ENCODE measurements at places on chromosomes 1 and 21.

DNA sequence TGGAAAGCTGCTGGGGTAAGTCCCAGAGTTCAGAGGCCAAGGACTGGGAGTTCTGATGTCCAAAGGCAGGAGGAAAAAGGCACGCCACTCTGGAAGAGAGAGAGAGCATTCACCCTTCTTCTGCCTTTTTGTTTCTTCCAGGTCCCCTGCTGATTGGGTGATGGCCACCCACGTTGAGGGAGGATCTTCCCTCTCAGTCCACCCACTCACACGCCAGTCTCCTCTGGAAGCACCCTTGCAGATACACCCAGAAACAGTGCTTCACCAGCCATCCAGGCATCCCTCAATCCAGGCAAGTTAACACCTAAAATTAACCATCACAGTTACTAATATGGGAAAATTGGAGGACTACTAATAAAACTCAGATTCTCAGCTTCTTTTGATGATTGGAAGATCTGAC is 66.1 kb upstream of the PARP1 start:
- DNase-seq, result no peak

- DNase-seq, result no peak
These were observed 4.9 kb upstream of the TRIM63 start for GRCh38 chr1:26072305-26072704.

DNA sequence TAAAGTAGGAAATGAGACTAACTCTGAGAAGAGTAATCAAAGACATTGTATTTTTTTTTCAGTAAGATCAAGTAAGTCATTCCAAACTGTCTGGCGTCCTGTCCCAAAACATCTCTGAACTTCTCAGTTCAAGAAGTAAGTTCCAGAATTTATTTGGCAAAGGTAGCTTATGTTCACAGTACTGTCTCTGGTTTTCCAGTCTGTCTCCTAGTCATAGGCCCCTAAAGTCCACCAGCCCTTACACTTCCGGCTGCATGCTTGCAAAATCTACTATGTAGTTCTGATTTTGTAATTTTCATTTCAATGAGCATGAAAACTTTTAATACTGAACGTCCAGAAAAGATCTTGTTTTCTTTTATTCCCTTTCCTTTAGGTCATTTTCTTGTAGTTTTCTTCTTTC is 61.4 kb upstream of the S1PR1 start:
- DNase-seq, result no peak

- no peak for DNase-seq
These were observed 79.8 kb upstream of the HMCN1 start for GRCh38 chr1:185654199-185654951.

DNA sequence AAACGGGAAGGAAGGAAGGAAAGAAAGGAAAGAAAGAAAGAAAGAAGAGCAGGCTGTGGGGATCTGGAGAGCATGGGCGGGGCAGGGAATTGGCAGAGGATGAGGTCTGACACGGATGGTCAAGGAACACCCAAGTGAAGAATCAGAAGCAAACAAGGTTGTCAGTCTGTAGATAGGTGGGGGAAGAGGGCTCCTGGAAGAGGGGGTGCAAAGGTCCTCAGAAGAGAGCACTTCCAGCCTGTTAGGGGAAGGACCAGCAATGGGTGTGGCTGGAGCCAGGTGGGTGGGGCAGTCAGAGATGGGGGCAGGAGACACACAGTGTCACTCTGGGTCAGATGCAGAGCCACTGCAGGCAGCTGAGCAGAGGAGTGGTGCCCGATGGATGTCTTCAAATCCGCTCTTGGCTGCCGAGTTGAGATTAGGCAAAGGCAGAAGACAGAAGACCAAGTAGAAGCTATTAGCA is 11.0 kb upstream of the PLA2G2C start:
- DNase-seq, result no peak

DNA sequence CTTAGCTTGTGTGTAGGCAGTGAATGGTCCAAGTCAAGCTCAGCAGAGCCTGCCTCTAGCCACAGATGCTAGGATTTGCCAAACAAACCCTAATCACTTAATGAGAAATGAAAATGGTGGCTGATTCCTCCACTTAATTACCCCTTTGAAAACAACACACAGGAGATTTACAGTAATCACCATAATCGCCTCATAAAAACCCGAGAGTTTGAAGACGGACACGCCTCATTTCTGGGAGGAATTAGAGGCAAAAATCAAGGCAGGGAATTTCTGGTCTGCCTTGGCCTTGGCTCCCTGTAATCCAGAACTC is 16.3 kb upstream of the FOXE3 start:
- no peak for DNase-seq

GRCh38 chr1:68142036-68142435 is 90.3 kb downstream of the WLS start:
- no peak for DNase-seq

DNA sequence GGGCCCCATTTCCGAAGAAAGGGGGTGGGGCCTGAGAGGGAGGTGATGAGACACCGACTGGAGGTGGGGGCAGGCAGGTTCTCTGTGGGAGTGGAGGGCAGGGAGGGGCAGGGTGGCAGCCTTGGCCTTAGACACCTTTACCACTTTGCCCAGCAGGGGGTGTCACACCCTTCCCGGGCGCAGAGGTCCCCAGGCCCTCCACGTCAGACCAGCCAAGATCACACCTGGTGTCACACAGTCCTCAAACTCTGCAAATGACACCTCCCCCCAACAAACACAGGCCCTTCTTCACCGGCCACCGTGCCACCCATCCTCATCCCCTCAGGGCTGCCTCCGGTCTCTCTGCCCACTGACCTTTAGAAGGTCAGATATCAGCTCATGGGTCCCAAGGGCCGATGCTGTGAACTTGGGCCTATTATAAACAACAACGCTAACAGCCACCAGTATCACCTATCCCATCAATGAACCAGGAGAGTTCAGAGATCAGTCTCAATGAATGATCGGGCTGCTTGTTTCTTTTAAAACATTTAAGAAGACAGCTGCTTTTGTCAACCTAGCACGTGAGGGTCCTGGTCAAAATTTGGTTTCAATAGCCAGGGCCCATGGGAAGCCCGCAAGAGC is 103.9 kb downstream of the CASZ1 start:
- DNase-seq, result peak; percentile 84

DNA sequence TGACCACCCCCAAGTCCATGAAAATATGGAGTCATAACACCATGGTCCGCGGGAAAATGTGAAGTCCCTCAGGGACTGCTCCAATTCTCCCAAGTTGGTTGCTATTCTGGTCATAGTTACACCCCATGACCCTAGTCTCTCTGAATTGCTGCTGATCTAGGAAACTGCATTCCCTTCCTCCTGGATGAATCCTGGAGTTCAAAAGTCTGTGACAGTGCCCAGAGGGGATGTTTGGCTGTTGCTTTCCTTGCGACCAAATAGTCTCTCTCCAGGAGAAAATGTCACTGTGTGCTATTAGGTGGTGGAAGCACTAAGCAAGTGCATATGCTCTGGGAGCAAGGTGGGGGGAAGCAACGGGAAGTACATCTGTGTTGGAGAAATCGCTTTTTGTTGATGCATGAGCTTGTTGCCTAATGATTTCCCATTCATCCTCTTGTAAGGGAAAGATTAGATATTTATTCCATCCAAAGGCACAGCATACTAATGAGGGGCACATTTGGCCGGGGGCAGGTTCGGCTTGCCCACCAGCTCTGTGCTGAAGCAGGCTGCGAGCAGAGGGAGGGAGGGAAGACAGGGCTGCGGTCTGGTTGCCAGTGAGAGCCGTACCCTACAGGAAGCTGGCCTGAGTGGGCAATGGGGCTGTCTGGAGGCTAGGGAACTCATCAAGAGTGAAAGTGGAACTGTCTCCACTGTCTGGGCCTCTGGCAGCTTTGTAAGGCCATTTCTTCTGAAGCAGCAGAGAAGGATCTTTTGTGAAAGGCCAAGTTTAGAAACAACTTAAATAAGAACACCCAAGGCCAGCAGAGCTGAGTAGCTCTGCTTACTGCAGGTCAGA is 27.2 kb downstream of the SYT6 start:
- peak; percentile 67 for DNase-seq

DNA sequence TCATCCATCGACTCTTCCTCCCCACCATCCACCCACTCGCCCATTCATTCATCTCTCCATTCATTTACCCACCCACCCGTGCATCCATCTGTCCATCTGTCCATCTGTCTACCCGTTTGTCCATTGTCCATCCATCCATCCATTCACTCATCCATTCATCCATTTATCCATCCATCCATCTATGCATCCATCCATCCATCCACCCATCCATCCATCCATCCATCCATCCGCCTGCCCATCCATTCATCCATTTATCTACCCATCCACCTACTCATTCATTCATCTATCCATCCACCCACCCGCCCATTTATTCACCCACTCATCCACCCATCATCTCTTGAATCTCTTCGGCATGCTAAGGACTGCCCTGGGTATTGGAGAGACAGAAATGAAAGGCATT is 18.5 kb downstream of the ARHGEF10L start:
- no peak for DNase-seq

- no peak for DNase-seq
These were observed 70.2 kb upstream of the GOLT1A start for GRCh38 chr1:204283711-204284651.

GRCh38 chr1:197911111-197911856 is 5.9 kb upstream of the LHX9 start:
- DNase-seq, result no peak

GRCh38 chr1:8599646-8600212 is 217.7 kb downstream of the RERE start:
- DNase-seq, result no peak

DNA sequence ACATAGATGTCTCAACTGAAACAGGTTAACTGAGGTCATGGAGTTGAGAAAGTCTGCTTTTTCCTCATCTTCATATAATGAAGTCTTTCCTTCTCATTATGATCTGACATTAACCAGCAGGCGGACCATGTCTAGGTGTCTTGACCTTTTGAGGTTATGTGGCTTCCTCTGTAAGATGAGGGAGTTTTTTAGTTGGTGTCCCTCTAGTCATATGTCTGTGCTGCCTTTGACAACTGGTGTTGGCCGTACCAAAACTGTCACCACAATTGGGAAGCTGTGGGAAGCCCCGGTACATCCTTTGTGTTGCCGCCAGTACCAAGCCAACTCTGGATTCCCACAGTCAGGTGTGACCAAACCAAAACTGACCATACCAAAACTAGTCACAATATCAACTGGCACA is 105.1 kb downstream of the PBX1 start:
- DNase-seq, result peak; percentile 41

- DNase-seq, result no peak
These were observed 40.3 kb upstream of the COL18A1 start for GRCh38 chr21:45364468-45365185.

DNA sequence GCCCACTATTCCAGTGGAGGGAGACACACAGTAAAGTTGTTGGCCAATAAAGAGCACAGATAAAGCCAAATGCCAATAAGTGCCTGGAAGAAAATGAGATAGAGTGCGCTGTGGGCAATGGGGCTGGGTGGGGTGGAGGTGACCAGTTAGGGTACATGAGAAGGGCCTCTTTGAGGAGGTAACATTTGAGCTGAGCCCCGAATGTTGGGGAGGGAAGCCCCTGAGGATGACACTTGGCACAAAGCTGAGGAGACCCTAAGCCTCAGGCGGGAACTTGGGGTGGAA is 979 bp downstream of the S100A9 start:
- no peak for DNase-seq

DNA sequence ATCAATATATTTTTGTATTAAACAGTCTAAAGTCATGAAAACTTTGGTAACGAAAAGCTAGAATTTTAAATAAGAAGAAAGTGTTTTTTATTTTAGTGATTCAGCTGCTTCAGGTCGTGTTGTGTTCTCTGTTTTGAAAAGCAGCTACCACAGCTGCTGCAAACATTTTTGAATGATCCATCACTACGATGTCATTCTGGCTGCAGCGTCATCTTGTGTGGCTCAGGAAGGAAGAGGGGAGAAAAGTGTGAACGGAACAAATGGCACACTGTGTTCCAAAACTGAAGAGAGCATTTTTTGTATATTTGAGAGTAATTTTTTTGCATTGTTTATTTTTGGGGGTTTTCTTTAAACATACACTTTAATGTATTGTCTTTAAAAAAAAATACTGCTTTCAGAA is 323.0 kb upstream of the ADGRL2 start:
- no peak for DNase-seq

- DNase-seq, result peak; percentile 76
These were observed 5.2 kb upstream of the PLA2G2D start for GRCh38 chr1:20124456-20125057.

DNA sequence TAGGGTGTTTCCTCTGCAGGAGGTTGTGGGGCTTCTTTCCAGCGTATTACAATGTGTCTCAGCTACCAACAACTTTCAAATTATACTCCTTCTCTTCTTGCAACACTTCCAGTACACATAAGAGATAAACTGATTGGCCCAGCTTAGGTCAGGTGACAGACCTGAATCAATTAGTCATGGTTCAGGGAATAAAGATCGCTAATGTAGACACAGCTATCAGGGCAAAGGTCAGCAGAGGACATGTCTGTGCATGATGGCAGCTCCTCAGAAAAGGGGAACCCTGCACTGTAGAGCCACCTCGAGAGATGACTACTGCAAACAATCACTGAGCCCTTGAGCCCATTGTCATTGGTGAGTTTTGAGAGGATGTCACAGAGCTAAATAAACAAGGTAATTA is 36.8 kb upstream of the PKN2 start:
- DNase-seq, result peak; percentile 10

- no peak for DNase-seq
These were observed 378.3 kb downstream of the PBX1 start for GRCh38 chr1:164937291-164937690.

- DNase-seq, result no peak
These were observed 173.2 kb downstream of the SIPA1L2 start for GRCh38 chr1:232456714-232457113.

- DNase-seq, result no peak
These were observed 1577.9 kb downstream of the PLA2G4A start for GRCh38 chr1:188406636-188407035.

- no peak for DNase-seq
These were observed 109.7 kb upstream of the IRF2BP2 start for GRCh38 chr1:234719454-234720251.

DNA sequence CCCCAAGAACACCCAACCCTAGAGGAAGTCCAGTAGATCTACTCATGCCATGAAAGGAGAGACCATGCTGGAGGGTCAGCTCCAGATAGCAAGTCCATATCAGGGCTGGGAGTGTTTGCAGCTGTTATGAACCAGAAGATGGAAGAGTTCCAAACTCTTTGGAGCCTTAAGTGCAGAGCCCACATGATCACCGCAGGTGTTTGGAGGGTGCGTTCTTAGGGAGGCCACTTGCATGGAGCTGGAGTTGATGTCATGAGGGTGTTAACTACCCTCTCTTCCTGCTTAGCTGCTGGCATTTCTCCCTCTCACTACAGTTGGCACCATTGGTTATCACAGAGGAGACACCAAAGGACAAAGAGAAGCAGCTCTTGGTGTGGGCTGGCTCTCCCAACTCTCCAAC is 616.9 kb downstream of the AJAP1 start:
- no peak for DNase-seq

- no peak for DNase-seq
These were observed 110.4 kb upstream of the MAGI3 start for GRCh38 chr1:113279776-113280391.

GRCh38 chr1:229972600-229973296 is 94.3 kb upstream of the GALNT2 start:
- peak; percentile 37 for DNase-seq

- no peak for DNase-seq
These were observed 36.6 kb upstream of the PADI1 start for GRCh38 chr1:17168091-17168876.

Data from GM12865 (cell line).